Stimulated activated CD4-positive, alpha-beta T cell treated with anti-CD3 and anti-CD28 coated beads, TNF-alpha, amount 100 ng/mL, for 1 hour (primary cell): ENCODE measurements at places on chromosomes 1 and 21.

DNA sequence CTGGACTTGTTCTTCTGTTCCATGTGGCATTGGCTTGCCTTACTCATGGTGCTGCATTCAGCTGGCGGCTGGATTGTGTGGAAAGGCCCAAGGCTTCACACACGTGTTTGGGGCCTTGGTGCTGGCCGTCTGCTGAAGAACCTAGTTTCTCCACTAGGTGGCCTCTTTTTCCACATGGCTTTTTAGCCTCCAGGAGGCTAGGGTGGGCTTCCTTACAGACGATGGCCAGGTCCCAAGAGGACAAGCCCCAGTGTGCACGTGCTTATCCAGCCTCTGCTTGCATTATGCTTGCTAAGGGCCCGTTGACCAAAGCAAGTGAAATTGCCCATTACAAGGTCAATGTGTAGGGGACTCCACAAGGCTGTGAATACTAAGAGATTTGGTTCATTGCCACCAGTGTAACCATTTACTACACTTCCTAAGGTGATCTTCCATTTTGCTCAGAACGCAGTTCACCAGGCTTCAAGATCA, 47.5 kb upstream of the FOXO6 start:
- DNase-seq: no peak

GRCh38 chr1:68433395-68433794, 16.4 kb downstream of the RPE65 start:
- DNase-seq: no peak

DNA sequence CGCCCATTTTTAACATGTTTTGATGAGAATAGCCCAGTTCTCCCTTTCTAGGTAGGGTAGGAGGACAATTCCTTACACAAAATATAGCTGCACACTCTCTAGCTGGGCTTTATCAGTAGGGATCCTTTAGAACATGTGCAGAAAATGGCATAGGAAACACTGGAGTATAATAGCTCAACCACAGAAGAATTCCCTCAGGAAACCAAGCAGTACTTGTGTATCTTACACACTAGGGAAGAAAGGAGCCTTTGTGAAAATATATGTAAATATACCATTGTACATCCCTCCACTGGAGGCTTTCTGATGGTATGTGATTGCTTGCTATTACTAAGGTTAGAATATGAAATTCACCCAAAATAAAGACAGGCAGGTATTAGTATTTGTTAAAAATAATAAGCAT, 153.5 kb downstream of the LRRC40 start:
- no peak for DNase-seq

GRCh38 chr1:96308314-96308713, 413.3 kb upstream of the PTBP2 start:
- no peak for DNase-seq

DNA sequence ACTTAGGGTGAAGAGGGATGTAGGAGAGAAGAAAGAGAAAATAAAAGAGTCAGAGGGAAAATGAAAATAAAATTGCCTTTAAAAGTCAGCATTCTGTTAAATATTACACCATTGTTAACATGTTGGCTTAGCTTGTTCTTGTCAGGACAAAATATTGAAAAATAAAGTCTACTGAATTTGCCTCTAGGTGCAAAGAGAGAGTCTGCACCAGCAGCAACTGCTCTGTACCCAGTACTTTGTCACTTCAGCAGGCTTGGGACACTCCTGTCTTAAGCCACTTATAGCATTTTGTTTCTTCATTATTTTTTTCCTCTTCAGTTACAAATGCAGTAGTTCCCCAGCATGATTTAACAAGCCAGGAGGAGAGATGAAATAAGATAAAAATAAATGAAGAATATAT, 11.0 kb upstream of the USH2A start:
- no peak for DNase-seq

DNA sequence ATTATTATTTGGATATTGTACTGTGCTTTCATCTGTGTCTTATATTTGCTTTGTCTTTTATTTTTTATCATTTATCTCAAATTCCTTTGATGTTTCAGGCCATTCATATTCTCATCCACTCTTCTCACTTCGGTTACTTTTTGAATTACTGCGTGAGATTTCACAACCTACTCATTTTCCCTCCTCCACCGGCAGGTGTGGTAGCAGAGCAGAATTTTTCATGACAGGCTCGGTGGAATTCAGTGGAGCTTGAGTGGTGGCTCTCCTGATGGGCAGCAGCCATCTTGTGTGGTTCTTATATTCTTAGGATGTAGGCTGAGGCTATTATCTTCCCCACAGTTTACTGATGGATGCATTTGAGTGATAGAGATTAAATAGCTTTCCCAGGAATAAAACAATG, 92.3 kb upstream of the IVNS1ABP start:
- DNase-seq: no peak

GRCh38 chr1:84742653-84743052, 52.4 kb upstream of the SSX2IP start:
- DNase-seq: no peak

DNA sequence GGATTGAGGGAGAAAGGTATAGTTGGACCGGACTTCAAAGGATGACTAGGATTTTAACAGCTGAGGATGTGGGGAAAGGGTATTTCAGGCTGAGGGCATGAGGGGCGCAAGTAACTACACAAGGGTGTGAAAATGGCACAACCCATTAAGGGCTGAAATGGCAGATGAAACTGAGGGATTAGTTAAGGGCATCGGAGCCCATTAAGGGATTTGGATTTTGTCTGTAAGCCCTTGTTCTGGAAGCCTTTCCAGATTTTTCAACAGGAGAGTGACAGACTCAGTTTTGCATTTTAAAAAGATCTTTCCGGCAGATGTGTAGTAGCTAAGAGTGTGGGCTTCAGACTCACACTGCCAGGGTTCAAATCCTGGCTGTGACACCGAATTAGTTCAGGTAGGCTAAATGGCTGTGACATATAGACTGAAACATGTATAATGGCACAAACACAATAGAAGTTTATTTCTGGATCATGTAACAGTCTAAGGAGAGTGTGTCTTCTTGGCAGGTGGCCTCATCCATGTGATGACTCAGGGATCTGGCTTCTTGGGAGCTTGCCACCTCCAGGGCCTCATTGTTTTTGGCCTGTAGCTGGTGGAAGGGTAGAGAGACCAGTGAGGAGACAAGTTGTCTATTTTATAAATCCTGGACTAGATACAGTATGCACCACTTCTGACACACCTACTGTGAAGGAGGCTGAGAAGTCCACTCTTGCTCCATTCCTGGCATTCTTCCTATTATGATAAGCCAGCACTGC, 49.6 kb downstream of the UBE2T start:
- no peak for DNase-seq

DNA sequence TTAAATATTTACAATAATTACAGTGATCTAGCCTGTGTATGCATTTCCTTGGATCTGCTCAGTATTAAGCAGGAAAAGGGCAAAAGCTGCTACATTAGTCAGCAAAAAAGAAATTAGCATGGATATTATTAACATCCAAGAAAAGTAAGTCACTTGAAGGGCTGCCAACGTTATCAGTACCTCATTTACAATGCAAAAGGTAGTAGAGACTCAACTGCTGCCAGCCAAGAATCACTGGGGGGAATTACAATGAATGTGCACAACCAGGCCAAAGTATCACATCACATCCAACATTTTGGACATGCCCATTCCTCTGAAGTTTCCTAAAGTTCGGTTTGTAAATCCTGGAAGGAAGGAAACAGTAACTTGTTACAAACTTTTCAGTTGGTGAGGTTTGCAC, 1.9 kb downstream of the CNN3 start:
- no peak for DNase-seq

- DNase-seq: no peak
Measured at GRCh38 chr1:150813028-150813707, 5.1 kb upstream of the CTSK start.

GRCh38 chr1:42963378-42964043, 4.8 kb upstream of the SLC2A1 start:
- DNase-seq: no peak

DNA sequence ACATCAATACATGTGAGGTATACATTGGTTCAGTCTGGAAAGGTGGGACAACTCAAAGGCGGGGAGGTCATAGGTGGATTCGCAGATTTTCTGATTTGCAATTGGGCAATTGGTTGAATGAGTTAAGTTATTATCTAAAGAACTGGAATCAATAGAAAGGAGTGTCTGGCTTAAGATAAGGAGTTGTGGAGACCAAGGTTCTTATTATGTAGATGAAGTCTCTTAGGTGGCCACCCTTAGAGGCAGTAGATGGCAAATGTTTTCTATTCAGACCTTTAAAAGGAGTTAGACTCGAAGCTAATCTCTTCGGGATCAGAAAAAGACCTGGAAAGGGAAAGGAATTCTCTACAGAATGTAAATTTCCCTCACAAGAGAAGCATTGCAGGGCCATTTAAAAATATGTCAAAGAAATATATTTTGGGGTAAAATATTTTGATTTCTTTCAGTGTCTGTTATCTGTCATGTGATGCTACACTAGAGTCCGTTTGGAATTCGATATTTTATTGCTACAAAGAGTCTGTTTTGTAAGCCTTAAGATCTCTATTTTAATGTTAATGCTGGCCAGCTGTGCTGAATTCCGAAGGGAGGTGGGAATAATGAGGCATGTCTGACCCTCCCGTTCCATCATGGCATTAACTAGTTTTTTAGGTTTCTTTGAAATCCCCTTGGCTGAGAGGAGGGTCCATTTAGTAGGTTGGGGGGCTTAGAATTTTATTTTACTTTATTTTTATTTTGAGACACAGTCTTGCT, 265.1 kb downstream of the PTPRU start:
- no peak for DNase-seq

- no peak for DNase-seq
Measured at GRCh38 chr1:220880726-220881506, 1.7 kb downstream of the HLX start.

DNA sequence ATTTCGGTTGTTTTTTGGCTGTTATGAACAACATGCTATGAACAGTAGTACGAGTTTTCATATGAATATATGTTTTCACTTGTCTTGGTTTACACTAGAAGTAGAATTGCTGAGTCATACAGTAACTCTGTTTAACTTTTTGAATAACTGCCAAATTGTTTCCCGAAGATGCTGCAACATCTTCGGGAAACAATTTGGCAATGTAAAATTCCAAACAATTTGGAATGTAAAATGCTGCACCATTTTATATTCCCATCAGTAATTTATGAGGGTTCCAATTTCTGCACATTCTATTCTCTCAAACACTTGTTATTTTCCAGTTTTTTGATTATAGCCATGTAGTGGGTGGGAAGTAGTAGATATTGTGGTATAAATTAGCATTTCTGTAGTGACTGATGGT, 11.6 kb downstream of the PCBP3 start:
- DNase-seq: no peak

- DNase-seq: no peak
Measured at GRCh38 chr21:27104846-27105431, 138.1 kb upstream of the ADAMTS5 start.

DNA sequence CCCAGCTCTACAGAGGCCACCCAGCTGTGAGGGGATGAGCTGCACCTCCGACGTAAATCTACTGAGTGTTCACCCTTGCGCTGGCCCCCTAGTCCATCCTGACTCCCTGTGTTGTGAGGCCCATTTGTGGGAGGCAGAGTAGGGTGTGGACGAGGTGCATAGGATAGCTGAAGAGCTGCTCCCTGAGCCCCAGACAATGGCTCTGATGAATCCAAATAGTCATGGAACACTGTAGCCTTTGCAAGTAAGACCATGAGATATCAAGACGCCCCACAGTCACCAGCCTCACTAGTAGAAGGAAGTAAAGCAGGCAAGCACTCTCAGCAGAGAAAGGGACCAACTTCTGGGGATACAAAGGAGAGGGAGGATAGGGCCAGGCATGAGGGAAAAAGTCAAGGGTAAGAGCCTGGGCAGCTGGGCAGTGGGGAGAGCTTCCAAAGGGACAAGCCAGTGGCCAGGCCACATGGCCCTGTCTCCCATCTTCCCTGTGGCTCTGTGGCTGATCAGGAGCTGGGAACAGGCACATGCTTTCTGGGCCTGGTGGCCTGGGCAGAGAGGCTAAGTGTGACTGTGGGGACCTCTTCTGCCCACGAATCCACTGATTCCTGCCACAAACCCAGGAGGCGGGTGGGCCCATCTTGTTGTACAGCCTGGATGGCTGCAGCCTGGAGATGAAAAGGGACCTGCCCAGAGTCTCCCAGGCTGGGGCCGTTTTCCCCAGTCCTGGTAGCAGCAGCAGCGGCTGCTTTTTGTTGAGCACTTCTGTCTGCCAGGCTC, 55.5 kb upstream of the EPS8L3 start:
- no peak for DNase-seq

DNA sequence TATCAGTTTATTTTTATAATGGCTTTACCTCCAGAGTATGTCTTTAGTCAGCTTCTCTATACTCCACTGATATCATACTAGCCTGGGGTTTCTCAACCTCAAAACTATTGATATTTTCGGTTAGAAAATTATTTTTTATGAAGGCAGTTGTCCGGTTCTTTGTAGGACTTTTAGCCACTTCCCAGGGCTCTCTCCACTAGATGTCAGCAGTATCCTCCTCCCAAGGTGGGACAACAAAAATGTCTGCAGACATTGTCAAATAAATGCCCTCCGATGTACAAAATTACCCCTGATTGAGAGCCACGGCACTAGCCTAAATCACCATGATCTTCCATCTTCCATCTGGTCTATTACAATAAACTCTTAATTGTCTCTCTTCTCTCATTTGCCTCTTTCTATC, 4.1 kb upstream of the GRIK1 start:
- no peak for DNase-seq

DNA sequence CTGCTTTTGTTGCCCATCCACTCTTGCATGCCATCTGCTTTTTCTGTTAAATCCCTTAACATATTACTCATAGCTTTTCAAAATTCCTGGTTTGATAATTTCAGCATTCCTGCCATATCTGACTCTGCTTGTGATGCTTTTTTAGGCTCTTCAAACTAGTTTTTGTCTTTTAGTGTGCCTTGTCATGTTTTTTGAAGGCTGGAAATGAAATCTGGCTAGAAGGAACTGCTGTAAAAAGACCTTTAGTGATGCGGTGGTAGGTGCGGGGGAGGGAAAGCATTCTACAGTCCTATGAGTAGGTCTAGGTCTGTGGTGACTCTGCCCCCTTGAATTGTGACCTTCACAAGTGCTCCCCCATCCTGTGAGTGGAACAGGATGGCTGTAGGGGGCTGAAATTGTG, 15.0 kb upstream of the S100B start:
- DNase-seq: no peak

- no peak for DNase-seq
Measured at GRCh38 chr1:227192163-227192562, 126.1 kb downstream of the CDC42BPA start.
